Adipose tissue (tissue), 3 donors: ENCODE measurements at places on chromosomes 2 and 18. TPM values are rescaled to one million over a fixed set of nuclear protein-coding genes. Genes with fewer than 3 reads are reported as not detected.

The BCL11A gene
- 3.0 TPM for polyA plus RNA-seq

The LMAN1 gene
- 23.0 TPM for polyA plus RNA-seq

The PTPRN gene
- polyA plus RNA-seq: not detected

The WDR75 gene
- polyA plus RNA-seq: 16.8 TPM

The MROH2A gene
- 0.14 TPM for polyA plus RNA-seq

The DSEL gene
- 6.4 TPM for polyA plus RNA-seq

The TRPM8 gene
- polyA plus RNA-seq: 0.12 TPM

The HOXD13 gene
- polyA plus RNA-seq: not detected
